Thyroid gland (tissue), 4 donors: ENCODE measurements at places on chromosomes 3 and 15.

DNA sequence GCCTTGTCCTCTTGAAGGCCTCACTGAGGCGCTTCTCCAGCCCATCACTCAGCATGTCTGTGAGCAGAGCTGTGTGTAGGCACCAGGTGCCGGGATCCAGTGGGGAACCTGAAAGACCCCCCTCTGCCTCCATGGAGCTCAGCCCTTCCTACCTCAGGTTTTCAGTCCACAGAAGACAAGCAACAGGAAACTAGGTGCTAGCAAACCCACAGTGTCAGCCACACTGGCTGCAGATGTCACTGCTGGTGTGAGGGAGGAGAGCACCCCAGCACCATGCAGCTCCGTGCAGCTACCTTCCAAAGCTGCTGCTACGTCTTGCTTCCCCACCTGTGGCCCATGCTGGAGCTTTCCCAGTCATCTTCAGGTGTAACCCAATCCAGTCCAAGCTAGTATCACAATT lies 17.9 kb downstream of the PSTPIP1 start:
- no peak for DNase-seq

DNA sequence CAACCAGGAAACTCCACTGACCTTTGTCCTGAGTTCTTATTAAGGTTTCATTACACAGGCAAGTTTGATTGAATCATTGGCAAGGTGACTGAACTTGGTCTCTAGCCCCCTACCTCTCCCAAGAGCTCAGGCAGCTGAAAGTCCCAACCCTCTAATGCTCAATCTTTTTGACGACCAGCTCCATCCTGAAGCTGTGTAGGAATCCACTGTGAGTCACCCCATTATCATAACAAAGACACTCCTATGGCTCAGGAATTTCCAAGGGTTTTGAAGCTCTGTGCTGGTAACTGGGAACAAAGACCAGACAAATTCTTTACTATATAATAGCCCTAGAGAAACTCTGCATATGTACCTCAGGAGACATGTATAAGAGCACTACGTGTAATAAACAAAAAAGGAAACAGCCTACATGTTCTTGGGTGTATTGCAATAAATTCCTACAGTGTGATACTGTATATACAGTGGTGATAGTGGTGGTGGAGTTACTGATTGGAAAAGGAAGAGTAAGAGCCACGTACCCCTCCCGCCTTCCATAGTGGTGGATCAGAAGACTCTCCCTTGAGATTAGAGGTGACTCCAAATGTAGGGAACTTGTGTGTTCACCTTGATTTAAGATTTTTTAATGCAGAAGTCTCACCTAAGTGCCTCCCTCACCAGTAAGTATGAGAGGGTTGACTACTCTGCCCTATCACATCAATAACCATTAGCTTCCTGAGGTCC lies 116.6 kb downstream of the ST8SIA2 start:
- DNase-seq = no peak

GRCh38 chr15:48914717-48915116 lies 36.8 kb downstream of the EID1 start:
- DNase-seq = no peak

DNA sequence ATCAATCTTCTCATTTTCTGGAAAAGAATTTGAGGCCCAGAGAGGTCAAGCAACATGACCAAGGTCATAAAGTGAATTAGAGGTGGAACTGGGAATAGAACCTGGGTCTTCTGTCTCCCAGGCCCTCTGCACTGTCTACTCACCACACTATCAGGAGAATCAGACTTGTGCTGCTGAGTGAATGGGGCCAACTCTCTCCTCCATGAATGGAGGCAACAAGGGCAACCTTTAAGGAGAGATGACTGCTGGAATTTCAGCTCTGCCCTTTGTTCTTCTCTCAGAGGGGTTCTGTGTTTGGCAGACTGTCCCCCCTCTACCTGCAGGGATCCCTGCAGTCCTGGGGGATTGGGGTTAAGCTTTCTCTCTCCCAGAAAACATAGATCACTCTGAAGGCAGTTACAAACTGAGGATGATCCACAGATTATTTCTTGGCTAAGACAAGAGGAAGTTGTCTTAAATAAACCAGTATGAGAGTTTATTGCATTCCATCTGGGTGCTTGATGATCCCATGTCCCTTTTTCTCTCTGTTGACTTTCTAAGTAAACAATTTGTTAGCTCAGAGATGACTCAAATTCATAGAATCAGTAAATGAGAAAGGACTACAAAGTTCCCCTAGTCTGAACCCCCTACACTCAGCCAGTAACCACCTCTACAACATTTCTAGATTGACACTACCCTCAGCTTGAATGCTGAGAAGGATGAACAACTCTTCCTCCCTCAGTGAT lies 99.0 kb upstream of the LIPC start:
- DNase-seq = no peak

DNA sequence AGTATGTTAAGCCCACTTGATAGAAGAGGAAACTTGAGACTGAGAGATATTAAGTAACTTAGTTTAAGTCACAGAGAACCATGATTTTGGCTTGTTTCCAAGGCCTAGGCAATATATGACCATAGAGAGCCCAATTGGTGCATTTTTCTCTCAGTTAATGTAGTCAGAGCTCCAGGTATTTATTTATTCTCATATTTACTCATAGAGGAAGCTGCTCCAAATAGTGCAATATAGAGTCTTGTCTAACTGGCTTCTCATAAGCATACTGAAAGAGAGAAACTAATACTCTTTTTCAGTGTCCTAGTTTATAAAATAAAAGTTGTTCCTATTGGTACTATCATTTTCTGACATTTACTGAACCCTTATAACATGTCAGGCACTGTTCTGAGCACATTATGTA lies 15.2 kb downstream of the TRNT1 start:
- DNase-seq = no peak

DNA sequence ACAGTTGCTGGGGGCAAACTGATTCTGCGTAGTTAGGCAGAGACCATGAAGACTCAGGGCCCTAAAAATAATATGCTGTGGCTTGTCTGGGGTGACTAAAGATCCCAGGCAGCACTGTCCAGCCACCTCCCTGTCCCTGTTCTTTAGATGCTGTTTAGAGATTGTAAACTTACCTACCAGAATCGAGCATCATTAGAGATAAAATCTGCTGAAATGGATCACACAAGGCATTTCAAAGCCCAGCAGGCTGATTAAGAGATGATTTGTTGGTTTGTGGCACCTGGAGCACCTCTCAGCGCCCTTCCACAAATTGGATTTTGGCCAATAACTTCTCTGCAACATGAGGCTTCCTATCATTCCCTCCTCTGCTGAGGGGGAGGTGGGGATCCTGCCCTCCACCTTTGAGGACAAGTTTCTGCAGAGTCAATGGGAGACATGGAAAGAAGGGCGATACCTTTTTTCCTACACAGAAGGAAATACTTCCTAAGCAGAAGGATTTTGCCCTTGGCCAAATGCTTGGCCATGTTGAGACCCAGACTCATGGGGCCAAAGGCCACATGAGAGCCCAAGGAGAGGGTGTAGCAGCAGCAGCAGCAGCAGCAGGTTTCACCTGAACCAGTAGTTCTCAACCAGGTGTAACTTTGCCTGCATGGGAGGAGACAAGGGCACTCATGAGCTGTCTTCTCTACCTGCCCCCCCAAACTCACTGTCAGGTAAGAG lies 37.5 kb downstream of the SEMA5B start:
- no peak for DNase-seq

GRCh38 chr3:129248286-129248979 lies 973 bp upstream of the COPG1 start:
- DNase-seq = no peak

DNA sequence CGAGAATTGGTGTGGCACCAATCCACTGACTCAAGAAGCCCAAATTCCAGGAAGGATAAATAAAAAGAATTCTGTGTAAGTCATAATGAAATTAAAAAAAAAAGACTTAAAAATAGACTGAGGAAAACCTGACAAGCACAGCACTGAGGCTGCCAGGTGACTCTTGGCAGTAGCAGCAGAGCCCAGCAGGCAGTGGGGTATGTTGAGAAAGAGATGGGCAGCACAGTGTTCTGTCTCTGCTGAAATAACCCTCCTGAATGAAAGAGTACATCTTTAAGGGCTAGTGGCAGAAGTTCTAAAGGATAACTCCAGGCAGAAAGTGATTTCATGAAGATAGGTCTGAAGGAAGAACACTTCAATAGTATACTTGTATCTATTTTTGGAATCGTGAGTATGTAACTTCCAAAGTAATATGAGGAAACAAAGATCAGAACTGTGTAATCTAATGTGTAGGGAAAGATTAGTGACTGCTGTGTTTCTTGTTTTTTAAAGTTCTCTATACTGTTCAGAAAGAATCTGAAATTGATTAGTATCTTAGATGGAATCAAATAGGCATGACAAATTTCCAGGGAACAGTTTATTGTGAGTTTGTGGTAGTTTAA lies 75.9 kb downstream of the RAB7A start:
- no peak for DNase-seq

GRCh38 chr3:52704611-52705437 lies 767 bp downstream of the GLT8D1 start:
- peak; percentile 53 for DNase-seq
